Thoracic aorta (tissue), 2 donors: ENCODE measurements at places on chromosomes 13 and 19. TPM values are rescaled to one million over a fixed set of nuclear protein-coding genes. Genes with fewer than 3 reads are reported as not detected.

DNA sequence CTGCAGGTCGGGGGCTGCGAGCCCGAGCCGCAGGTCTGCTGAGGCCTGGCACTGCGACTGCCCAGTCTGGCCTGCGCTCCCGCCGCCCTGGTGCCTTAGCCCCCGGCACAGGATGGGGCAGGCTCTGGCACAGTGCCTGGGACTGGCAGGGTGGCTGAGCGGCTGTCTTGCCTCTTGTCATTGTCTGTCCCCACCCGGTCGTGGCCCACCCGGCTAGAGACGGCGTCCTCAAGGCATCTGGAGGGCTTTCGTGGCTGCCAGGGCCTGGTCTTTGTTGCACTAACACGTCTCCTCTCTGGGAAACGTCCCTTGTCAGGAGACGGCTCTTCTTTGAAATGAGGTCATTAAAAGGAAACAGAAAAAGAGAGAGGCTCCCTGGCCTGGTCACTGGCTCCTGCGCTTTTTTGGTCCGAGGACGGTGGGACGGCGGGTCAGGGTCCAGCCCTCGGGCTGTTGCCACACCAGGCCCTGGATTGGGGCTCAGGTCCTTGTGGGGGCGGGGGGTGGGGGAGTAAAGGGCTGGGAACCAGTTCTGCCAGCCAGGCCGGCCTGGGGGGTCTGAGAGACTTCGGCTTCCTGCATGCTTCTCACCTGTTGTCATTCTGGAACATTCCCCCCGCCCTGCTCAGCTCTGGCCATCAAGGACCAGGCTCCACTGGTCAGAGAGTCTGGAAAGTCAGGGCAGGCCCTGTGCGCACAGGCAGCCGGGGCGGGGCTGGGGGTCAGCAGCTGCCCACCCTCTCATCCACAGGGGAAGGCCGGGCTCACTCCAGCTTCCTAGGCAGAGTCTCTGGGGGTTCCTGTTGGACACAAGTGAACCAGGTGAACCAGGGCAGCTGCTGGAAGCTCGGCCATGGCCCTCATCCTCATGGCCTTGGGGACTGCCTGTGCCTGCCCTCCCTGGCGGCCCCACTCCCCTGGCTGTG lies 6.2 kb upstream of the ZNF554 start:
- DNase-seq: no peak

DNA sequence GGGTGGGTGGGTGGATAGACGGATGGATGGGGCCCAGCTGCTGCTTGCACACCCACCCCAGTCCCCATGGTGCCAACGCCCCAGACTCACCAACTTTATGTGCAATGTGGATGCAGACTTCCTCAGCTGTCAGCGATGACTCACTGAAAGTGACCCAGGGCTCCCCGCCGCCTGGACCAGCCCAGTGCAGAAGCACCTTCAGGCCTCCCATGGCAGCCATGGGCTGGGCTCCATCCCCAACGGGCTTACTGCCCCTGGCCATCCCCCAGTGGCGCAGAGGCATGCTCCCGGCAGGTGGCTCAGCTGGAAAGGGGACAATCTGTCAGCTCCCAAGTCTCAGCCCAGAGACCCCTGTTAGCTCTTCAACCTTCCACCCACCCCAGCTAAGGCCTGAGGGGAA lies 2.2 kb downstream of the TYK2 start:
- DNase-seq: no peak

DNA sequence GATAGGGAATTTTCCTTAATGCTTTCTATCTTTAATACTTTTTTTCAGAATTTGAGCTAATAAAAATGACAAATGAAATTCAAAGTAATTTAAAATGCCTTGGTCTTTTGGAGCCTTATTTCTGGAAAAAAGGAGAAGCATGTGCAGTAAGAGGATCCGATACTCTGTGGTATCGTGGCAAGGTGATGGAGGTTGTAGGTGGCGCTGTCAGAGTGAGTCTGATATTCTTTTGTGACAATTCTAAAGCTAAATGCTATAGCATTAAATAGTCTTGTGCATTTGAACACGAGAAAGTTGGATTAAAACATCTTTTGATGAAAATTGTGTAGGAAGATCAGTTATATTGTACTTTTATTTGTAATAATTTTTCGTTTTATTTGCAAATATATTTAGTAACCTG lies 95.0 kb downstream of the RNF17 start:
- DNase-seq: no peak

DNA sequence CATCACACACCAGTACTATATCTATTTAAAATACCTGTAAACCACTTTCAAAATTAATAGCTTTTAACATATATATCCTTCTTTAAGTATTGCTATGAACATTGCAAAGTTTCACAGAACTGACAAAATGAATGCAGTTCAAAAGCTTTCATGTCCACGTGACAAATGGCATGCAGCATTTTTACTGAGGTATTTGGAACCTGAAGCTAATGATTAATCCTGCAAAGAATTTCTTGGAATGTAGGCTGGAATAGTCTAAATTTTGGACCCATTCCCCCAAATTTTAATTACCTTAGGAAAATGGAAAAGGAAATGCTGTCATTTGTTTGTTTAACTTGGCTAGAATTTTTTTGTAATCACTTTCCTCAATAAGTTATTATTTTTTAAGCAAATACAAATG lies 423.8 kb upstream of the GPC6 start:
- no peak for DNase-seq

The PRODH2 gene
- total RNA-seq: not detected

The USHBP1 gene
- 4.0 TPM for total RNA-seq

The FAM124A gene
- 13.7 TPM for total RNA-seq
